ENCODE measurements at places on chromosomes 7 and 10. TPM values are rescaled to one million over a fixed set of nuclear protein-coding genes. Genes with fewer than 3 reads are reported as not detected.

The PON1 gene
- not detected for total RNA-seq

- DNase-seq: no peak
Observed at GRCh38 chr7:106583100-106583499, 77.9 kb downstream of the CCDC71L start.

GRCh38 chr7:113279256-113279655 lies 160.9 kb upstream of the SMIM30 start:
- DNase-seq: no peak

DNA sequence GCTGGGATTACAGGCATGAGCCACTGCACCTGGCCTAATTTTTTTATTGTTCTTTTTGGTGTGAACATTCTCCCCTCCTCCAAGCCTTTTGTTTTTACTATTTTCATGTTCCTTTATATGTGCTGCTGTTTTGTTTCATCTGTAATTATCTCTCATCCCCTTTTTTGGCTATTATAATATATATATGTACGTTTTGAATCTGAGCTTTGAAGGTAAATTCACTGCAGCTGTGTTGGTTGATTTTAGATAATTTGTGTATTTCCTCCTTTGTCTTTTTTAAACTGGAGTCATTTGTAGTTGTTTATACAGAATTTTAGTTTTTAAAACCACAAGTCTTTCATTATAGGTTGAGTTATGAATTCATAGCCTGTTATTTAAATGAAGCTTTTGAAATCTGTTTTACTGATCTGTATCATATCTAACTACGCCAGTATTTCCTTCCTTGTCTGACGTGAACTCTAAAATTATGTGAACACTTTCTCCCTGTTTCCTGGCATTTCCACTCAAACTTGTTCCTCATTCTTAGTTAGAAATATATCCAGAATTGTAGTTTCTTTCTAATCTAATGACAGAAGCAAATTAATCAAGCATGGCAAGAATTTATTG lies 54.9 kb downstream of the PTEN start:
- DNase-seq: no peak

The BLNK gene
- total RNA-seq: 38.8 TPM

DNA sequence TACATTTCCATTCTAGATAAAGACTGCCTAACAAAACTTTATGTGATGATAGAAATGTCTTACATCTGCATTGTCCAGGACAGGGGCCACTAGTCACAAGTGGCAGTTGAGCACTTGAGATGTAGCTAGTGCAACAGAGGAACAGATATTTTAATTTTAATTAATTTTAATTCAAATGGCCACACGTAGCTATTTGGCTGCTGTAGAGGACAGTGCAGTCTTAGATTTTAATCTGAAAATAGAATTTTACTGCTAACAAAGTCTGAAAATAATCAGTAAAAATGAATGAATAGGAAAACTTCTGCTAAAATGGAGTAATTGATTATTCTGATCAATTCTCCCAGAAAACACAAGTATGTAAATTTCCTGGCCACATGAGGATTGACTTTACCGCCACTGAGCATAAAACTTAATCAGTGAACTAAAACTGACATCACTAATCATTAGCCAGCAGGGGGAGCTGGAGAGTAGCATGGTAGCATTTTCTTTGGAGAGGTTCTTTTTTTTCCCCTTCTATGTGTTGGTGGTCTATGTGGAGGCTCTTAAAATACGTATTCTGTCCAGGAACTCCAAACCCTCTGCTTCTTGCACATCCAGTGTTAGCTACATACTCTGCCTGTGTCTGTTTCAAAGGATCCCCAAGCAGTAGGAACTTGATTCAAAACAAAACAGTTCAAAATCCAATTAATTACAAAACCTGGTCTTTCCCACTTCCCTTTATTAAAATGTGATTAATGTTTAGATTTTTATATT lies 52.1 kb downstream of the TSPAN12 start:
- DNase-seq: peak; percentile 95

GRCh38 chr10:106661133-106661766 lies 503.3 kb downstream of the SORCS1 start:
- no peak for DNase-seq

All from kidney (tissue), 22 donors.